Fibroblast of upper back skin (primary cell): ENCODE measurements at places on chromosomes 4 and X.

GRCh38 chrX:119989905-119990555 lies 46.5 kb upstream of the NKAP start:
- DNase-seq, result no peak

- DNase-seq, result no peak
Observed at GRCh38 chrX:65516756-65517155, 17.8 kb downstream of the LAS1L start.

DNA sequence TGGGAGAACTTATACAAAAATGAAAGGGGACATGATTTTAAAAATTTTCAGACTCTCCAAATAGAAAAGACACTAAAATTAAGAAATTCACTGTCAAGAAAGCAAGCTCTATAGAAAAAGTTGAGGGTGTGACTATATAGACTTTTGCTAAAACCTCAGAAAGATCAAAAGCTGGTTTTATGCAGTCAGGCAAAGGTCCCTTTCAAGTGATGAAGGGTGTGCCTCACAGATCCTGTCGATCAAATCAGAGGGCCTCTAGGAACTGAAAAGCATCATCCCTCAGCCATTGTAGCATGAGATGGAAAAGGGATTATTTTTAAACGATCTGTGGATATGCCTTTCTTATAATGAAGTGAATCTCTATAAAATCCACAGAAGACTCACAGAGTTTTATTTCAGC lies 116.5 kb downstream of the FAM13A start:
- DNase-seq, result no peak

GRCh38 chr4:2450394-2451035 lies 18.4 kb upstream of the RNF4 start:
- no peak for DNase-seq

- DNase-seq, result peak; percentile 29
Observed at GRCh38 chrX:13102636-13103035, 58.2 kb upstream of the FAM9C start.

DNA sequence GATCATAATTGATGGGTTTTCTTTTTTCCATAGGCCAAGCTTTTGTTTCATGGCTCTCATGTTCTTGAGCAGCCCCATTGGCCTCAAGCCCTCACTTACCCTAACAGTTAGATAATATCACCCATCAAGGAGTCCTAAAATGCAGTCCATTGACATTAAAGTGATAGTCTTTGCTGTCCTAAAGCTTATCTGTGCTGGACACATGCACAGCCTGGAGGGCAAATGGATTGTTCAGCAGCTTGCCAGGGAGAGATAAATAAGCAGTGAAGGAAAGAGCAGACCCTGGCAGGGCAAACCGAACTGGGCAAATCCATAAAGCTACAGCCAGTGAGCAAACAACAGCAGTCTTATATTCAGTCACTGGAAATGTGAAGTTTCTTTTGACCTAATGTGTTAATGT lies 199.6 kb upstream of the MID1 start:
- no peak for DNase-seq

- no peak for DNase-seq
Observed at GRCh38 chrX:24676403-24677024, 17.2 kb upstream of the POLA1 start.

- DNase-seq, result no peak
Observed at GRCh38 chrX:133527415-133527814, 112.1 kb upstream of the GPC4 start.

- DNase-seq, result no peak
Observed at GRCh38 chrX:14038375-14039085, 8.8 kb upstream of the GEMIN8 start.
